ENCODE measurements at places on chromosomes 4 and X.
A peak's percentile ranks its signal among the peaks of the same experiment; 100 is the strongest.

DNA sequence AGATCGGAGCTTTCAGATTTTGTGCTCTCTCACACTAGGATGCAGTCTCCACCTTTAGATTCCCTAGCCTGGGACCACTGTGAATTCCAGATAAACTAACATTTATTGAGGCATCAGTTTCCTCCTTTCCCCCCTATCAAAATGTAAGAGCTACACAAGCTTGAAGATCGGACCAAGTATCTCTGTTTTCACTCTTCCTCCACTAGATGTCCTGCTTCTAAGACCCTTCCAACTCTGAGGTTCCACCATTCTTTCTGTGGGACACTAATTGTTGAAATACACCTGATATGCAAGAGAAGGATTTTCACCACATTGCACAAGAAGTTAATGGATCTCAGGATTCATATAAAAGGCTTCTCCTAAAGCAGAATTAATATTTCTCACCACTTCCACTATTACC is 43.0 kb upstream of the PHOX2B start:
- no peak for DNase-seq

- no peak for DNase-seq
Measured at GRCh38 chr4:5084911-5085475, 33.7 kb downstream of the STK32B start.

- DNase-seq = no peak
Measured at GRCh38 chrX:115940348-115940747, 230.2 kb upstream of the AGTR2 start.

DNA sequence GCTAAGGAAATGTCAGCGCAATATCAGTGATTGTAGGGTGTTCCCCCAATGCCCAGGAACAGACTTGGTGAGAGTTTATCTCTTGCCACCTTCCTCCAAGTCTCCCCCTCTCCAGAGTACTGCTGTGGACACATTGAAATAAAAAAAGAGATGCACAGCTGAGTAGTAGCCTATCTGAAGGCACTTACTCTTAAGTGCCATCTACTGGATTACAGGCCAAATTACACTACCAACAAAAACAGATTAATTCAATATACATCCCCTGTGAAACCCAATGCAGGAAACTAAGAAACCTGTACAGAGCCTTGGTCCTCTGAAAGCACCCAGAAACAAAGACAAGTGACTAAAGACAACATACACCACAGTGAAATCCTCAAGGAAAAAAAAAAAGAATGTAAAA is 460.3 kb downstream of the ZIC3 start:
- no peak for DNase-seq

- DNase-seq = no peak
Measured at GRCh38 chr4:110071466-110071865, 126.9 kb downstream of the ELOVL6 start.

GRCh38 chrX:115173181-115173580 is 16.0 kb upstream of the RBMXL3 start:
- no peak for DNase-seq

- no peak for DNase-seq
Measured at GRCh38 chrX:153307276-153308178, 14.0 kb downstream of the PNMA6F start.

GRCh38 chrX:118523920-118524319 is 28.3 kb downstream of the DOCK11 start:
- peak; percentile 11 for DNase-seq

Measured in small intestine (tissue), 16 donors.